NCI-H748 treated with DMSO at 0.1 percent for 48 hours (cell line): ENCODE measurements at places on chromosomes 7 and 10.

- DNase-seq = peak; percentile 53
Measured at GRCh38 chr7:48424731-48425130, 253.5 kb downstream of the ABCA13 start.

DNA sequence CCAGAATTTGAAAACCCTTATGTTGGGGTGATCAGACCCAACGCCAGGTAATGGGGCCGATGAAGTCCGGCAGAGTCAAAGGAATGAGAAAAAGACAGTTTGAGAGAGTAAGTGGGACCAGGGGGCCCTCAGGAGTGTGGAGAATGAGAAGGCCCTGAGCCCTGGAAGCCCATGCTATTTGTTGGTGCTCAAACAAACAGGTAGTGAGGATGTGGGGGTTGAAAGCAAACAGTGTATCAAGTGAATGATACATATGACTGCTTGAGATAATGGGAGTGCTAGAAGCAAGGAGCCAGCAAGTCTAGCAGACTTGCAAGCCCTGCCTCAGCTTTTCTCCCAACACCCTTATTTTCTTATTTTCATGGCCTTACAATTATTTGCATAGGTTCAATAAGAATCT is 11.2 kb upstream of the SEPTIN14 start:
- no peak for DNase-seq

DNA sequence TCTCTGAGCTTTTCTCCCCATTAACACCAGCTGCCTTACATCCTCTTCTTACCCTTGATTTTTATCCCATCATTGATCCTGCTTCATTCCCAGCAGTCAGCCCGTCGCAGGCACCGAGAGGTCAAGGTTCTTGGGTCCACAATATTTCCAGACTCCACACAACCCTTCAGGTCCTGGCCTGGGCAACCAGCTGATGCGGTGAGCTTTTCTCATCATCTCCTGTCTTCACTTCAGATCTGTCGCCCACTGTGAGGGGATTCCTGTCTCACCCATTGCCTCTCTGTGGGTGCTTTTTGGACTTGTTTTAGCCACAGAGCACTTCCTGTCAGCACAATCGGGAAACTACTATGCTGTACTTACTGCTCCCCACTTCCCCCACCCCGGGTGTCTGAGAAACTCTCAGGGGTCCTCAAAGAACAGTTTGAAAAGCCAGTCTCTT is 8.4 kb upstream of the PVRIG start:
- no peak for DNase-seq

DNA sequence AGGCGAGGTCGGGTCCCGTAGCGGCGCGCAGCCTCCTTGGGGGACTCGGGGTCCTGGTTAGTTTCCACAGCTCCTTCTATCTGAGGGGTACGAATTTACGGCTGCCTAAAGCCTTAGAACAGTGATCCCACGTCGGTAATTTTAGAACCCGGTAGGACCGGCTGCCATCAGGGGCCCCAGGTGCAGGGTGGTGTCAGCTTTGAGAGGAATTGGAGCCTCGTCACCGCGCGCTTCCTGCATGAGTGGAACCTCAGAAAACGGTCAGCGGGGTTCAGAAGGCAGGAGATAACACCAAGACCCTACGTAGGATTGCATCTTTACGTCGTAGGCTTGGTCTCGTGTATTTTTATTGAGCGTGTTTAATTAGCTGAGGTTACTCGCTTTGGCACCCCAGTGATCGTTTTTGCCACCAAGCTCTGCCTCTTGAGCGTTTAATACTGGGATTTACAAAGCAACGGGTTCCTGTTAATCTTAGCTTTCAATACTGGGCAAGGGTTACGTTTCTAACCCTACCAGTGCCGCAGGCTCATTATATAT is 443 bp downstream of the RNF32 start:
- peak; percentile 40 for DNase-seq
